Pulmonary artery endothelial cell (primary cell): ENCODE measurements at places on chromosomes 12 and 14. TPM values are rescaled to one million over a fixed set of nuclear protein-coding genes. Genes with fewer than 3 reads are reported as not detected.

PNMA1 gene
- 25.3 and 25.5 TPM in 2 replicates for total RNA-seq

DNA sequence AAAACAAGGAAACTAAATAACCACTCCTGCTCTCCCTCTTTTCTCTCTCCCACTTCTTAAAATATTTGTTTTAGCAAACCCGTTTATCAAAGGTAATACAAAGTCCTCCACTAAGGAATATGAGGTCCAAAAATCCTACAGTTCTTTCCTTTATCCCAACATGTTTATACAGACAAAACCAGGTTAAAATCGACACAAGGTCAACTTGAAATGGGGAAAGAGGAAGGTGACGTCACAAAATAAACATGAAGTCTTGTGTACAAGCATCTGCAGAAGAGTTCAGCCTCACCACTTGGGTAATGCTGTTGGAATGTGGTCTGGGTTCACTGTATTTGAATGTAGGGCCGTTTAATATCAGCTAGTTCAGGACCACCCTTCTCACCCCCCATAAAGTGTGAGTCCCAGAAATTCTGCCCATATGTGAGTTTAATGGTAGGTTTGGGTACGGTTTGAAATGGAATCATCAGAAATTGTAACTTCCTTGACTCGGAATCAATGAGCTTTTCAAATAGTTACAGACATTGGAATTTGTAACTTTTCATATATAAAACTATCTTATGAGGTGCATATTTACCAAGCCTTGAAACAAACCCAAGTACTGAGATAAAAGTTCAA is 120.0 kb upstream of the SLC38A2 start:
- DNase-seq, result peak; percentile 96

ART4 gene
- total RNA-seq, result 18.7 and 74.4 TPM in 2 replicates

DNA sequence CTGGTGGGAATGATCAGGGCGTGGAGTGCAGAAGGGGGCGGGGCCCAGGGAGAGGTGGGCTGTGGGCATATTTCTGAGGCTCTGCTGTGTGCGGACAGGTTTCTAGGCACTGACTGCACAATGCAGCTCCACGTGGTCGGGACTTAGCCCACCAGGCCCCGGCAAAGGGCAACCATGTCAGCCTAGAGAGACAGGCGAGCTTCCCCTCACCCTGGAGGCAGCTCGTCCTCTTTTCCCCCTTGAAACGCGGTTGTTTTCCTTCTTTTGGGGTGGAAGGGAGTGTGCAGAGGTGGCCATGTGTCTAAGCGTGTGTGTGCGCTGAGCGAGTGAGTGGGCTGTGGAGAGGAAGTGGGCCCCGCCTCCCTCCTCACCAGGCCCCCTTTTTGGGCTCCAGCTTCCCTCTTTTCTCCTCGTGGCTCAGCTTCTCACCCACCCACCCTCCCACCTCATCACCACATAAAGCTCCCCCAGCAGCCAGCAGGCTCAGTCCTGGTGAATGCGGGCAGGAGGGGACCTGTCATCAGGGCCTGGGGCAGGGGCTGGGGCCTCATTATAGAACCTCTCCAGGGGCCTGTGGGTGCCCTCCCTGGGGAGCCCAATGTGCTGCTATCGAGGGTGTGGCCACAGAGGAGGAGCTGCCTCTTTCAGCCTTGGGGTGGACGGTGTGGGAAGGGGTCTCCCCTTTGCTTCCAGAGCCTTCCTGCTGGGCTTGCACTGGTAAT is 22.0 kb downstream of the LRTM2 start:
- DNase-seq, result no peak

DNA sequence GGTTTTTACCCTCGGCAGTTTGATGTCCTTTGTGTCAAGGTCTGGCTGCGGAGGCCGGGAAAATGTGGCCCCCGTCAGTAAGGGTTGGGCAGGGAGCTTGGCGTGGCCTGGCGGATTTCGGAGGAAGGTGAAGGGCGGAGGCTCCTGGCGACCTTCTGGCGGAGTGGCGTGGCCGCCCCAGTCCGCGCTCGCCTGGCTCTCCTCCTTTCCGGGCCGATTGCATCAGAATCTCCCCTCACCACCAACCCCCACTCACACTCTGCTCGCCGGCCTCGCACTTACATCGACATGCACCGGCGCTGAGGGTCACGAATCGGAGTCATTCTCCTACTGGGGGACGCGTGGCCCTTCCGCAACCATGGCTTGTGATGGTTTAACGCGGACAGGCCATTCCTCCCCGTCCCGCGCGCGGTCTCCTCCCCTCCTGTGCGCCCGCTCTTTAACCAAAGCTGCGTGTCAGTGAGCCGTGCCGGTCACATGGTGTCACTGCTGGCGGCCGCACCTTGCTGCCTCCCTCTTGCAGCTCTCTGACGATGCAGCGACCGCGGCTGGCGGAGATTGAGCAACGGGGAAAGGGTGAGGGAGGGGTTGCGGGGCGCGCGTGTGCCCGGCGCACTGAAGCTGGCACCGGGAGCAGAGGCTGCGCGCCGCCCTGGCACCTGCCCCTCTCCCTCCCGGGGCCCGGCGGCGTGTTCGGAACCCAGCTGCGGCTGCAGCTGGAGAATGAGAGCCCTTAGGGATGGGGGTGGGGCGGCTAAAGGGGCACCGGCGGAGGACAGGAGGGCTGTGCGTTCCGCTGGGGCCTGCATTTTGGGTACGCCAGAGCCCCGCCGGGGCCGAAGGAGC is at the start of gene SLC38A1:
SLC38A1 (minus strand) TSS at position 461 of the 846 bp plus-strand sequence. CDS start 29,243 bp downstream, outside the sequence.
- DNase-seq, result no peak

- no peak for DNase-seq
Measured at GRCh38 chr12:9732921-9733461, at the start of gene CLECL1. CLECL1 (minus strand) TSS chr12:9733097.

DNA sequence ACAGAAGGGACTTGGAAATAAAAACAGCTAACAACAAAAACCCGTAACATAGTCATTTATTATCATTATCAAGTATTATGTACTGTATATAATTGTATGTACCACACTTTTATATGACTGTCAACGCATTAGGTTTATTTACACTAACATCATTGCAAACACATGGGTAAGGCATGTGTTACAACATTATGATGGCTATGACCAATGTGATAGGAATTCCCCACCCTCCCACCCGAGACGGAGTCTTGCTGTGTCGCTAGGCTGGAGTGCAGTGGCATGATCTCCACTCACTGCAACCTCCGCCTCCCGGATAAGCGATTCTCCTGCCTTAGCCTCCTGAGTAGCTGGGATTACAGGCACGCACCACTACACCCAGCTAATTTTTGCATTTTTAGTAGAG is 82.6 kb downstream of the ERC1 start:
- no peak for DNase-seq

FAM186B gene
- total RNA-seq, result 0.11 and 0.13 TPM in 2 replicates

DNA sequence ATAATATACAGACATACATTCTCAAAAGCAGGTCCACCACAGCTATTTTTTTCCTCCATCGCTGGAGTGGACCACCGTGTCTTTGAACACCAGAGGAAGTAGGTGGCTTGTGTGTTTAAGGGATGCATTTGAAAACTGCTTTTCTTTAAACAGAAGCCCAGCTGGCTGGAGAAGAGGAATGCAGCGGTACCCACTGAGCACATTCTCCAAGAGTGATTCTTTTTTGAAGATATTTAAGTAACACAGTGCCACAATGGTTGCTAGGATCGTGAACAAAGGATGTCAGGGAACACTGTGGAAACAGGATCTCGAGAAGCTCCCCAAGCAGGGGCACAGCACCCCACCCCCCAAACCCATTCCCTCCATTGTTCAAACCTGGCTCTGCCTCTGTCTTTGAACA is 286.6 kb upstream of the PWP1 start:
- DNase-seq, result no peak

DNA sequence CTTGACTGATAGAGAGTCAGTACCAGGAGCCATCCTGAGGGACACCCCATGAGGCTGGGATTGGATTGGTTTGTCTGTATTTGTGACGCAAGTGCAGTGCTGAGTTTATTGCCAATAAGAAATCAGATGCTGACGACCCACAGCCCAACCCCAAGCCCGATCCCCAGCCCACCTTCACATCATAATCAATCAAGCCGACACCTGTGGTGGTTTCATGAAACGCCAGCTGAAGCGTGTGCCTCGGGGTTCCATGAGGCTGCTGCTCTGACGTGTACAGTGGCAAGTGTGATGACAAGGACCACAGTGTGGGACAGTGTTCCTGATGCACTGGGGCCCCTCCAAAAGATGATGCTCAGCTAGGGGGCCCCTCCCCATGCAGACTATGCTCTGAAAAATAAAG is 62.1 kb upstream of the C14orf180 start:
- DNase-seq, result no peak

KLRD1 gene
- total RNA-seq, result 0.20 and 0.32 TPM in 2 replicates

TAC3 gene
- total RNA-seq, result not detected in 2 replicates

GRCh38 chr12:92539110-92539749 is 163.6 kb upstream of the PLEKHG7 start:
- peak; percentile 83 for DNase-seq

GRCh38 chr12:66603461-66603860 is 75.4 kb downstream of the GRIP1 start:
- no peak for DNase-seq

GRCh38 chr14:72616294-72616693 is 277.6 kb downstream of the DPF3 start:
- no peak for DNase-seq

ENTPD5 gene
- total RNA-seq, result 9.9 and 12.7 TPM in 2 replicates

- DNase-seq, result no peak
Measured at GRCh38 chr14:23076785-23077408, 18.0 kb downstream of the ACIN1 start.

DNA sequence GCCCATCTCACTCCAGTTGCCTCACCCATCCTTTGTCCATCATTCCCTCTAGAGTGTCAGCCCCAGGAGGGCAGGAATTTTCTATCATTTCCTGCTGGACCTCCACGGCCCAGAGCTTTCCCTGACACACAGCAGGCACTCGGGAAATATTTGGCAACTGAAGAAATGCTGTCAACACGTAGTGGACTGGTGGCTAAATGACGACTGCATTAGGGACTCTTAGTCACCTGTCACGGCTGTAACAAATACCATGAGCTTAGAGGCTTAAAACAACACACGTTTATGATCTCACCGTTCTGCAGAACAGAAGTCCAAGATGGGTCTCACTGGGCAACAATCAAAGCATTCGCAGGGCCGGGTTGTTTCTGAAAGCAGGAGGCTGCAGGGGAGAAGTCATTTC is 91.3 kb downstream of the PHETA1 start:
- no peak for DNase-seq

SYNDIG1L gene
- total RNA-seq, result not detected in 2 replicates

DNA sequence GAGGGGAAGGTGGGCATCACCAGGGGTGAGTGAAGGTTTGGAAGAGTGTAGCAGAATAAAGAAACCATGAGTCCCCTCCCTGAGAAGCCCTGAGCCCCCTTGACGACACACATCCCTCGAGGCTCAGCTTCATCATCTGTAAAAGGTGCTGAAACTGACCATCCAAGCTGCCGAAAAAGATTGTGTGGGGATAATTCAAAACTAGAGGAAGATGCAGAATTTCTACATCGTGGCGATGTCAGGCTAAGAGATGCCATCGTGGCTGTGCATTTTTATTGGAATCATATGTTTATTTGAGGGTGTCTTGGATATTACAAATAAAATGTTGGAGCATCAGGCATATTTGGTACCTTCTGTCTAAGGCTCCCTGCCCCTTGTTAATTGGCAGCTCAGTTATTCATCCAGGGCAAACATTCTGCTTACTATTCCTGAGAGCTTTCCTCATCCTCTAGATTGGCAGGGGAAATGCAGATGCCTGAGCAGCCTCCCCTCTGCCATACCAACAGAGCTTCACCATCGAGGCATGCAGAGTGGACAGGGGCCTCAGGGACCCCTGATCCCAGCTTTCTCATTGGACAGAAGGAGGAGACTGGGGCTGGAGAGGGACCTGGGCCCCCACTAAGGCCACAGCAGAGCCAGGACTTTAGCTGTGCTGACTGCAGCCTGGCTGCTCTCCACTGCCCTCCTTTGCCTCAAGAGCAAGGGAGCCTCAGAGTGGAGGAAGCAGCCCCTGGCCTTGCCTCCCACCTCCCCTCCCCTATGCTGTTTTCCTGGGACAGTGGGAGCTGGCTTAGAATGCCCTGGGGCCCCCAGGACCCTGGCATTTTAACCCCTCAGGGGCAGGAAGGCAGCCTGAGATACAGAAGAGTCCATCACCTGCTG is 7.0 kb downstream of the SERPINA1 start:
- DNase-seq, result no peak

- no peak for DNase-seq
Measured at GRCh38 chr12:68919581-68920239, 13.3 kb downstream of the CPM start.

GRCh38 chr14:102046337-102047278 is 40.2 kb downstream of the HSP90AA1 start:
- DNase-seq, result no peak

DNA sequence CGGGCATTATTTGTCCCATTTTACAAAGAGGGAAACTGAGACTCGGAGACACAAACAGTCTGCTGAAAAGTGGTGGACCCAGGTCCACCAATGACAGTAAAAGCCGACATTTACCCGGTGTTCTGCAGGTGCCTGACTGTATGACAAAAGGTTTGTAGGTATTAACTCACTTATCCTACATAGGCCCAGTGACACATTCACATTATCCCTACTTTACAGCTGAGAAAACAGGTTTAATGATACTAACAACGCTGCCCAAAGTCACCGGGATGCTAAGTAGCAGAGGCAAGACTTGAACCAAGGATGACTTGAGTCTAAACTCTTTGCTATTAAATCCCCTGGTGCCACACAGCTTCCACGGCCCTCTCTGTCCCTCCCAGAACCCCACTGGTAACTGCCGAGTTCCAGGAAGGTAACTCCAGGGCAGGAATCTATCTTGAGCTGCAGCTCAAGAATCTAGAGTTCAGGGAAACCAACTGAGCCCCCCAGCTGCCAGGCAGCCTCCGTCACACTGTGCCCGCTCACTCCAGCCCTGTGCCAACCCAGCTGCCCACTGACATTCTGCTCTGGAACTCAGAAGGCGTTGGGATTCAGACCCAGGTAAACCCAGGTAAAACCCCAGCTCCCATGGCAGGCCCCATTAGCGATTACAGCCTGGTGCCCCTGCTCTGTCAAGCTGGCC is 33.7 kb downstream of the SYNE3 start:
- no peak for DNase-seq

SRRM4 gene
- total RNA-seq, result not detected in 2 replicates

GRCh38 chr12:95191060-95191696 is 26.1 kb downstream of the FGD6 start:
- no peak for DNase-seq

TAS2R46 gene
- total RNA-seq, result 1.3 and 1.6 TPM in 2 replicates

- DNase-seq, result no peak
Measured at GRCh38 chr12:76898442-76898841, 19.6 kb upstream of the CSRP2 start.

DNA sequence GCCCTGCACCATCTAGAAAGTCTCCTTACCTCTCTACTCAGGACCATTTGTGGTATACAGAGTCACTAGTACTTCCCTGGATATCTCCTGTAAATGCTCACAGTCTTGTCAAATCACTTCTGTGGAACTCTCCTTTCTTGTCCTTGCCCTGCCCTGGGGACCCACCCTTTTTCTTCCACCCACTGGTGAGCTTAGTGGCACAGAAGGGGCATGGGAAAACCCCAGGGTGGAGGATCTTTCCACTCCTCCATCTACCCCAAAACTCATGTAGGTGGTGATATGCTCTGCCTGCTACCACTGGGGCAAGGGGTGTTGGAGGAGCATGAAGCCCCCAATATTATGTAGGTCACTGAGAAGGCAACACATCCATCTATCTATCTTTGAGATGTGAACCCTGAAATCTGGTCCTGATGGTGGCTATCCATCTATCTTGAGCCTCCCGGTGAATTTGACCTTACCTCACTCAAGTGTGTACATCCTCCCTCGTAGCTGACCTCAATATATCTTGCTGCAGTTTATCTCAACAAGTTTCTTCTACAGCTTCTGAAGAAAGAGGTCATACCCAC is 943 bp downstream of the TESPA1 start:
- DNase-seq, result no peak

- DNase-seq, result no peak
Measured at GRCh38 chr12:48279601-48280000, 71.1 kb downstream of the ZNF641 start.

EML1 gene
- total RNA-seq, result 68.2 and 71.6 TPM in 2 replicates

RNASE4 gene
- 4.2 and 18.6 TPM in 2 replicates for total RNA-seq

INSM2 gene
- not detected in 2 replicates for total RNA-seq
